ENCODE measurements at places on chromosomes 12 and 14.

DNA sequence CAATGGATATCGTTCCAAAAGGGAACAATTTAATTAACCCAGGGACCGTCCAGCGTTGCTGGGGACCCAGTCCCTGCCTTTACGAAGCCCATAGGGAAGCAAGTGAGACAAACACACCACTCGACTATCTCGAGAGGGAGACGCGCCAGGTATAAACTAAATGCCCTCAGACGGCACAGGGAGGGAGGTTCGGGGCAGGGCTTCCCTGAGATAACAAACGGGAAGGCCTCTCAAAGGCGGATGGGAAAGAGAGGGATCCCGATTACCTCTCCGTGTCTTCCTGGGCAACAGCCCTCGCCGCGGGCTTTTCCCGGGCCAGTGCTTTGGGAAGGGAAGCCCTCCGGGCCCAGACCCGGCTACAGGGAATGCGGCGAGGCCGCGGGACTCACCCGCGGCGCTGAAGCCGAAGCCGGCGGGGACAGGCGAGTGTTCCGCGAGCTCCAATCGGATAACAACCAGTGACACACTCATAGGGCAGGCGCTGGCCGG lies 390 bp downstream of the BRAP start:
- H3K4me3 ChIP-seq = peak overlapping the region; percentile 97
- no peak for DNase-seq
- H3K36me3 ChIP-seq = peaks cover 16% of the 10 kb centered on the region
- peaks cover 4% of the 10 kb centered on the region for H3K27me3 ChIP-seq

GRCh38 chr12:54239620-54240019 lies 40.3 kb downstream of the CBX5 start:
- H3K36me3 ChIP-seq = peaks cover 52% of the 10 kb centered on the region
- no peak overlapping the region for H3K4me3 ChIP-seq
- H3K4me1 ChIP-seq = peaks cover 10% of the 10 kb centered on the region
- H3K27ac ChIP-seq = no peak overlapping the region
- DNase-seq = no peak

DNA sequence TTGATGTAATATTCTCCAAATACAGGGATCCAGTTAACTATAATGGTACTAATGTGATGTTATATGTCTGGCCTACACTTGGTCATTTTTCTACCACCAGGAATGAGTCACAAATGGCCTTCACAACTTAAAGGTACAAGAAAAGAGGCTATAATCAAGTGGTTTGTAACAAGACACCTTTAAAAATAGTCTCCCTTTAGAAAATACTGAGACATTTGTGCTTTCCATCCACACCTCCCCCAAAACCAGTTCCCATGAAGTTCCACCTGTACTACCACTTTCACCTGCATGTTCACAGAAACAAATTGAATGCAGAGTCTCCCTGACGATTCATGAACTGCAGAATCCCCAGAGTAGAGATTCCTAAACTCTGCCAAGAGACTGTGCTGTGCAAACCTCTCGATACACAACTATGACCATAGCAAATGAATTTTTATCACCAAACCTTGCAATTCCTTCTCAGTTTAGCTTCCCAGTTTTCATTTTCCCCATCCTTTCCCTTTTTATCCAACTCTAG lies 6.0 kb downstream of the BTG1 start:
- DNase-seq = no peak
- peaks cover 44% of the 10 kb centered on the region for H3K4me1 ChIP-seq
- peaks cover 93% of the 10 kb centered on the region for H3K36me3 ChIP-seq
- H3K27me3 ChIP-seq = no peaks in the 10 kb centered on the region
- peak overlapping the region; percentile 100 for H3K27ac ChIP-seq

DNA sequence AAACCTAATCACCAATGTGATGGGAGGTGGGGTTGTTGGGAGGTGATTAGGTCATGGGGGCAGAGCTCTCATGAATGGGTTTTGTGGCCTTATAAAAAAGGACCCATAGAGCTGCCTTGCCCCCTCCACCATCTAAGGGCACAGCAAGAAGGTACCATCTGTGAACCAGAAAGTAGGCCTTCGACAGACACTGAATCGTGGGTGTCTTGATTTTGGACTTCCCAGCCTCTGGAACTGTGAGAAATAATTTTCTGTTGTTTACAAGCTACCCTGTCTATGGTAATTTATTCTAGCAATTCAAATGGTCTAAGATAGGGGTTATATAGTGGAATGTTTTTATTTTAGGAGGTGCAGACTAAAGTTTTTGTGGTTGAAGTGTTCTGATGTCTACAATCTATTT lies 7.9 kb upstream of the SLC10A1 start:
- no peak overlapping the region for H3K4me3 ChIP-seq
- no peak overlapping the region for H3K27ac ChIP-seq

- peaks cover 9% of the 10 kb centered on the region for H3K27me3 ChIP-seq
- no peak overlapping the region for H3K4me3 ChIP-seq
- DNase-seq = no peak
- no peak overlapping the region for H3K27ac ChIP-seq
- no peaks in the 10 kb centered on the region for H3K36me3 ChIP-seq
- H3K4me1 ChIP-seq = peaks cover 6% of the 10 kb centered on the region
Measured at GRCh38 chr14:51676549-51676948, 24.8 kb downstream of the FRMD6 start.

- H3K4me3 ChIP-seq = no peak overlapping the region
- H3K4me1 ChIP-seq = no peaks in the 10 kb centered on the region
- H3K36me3 ChIP-seq = no peaks in the 10 kb centered on the region
Measured at GRCh38 chr12:103680591-103681141, 93.6 kb downstream of the STAB2 start.

GRCh38 chr14:69662636-69663299 lies 51.4 kb downstream of the SUSD6 start:
- DNase-seq = no peak
- peaks cover 78% of the 10 kb centered on the region for H3K4me1 ChIP-seq
- H3K4me3 ChIP-seq = no peak overlapping the region
- no peaks in the 10 kb centered on the region for H3K27me3 ChIP-seq
- H3K27ac ChIP-seq = no peak overlapping the region
- peaks cover 67% of the 10 kb centered on the region for H3K36me3 ChIP-seq

GRCh38 chr14:68557648-68558047 lies 235.2 kb downstream of the ZFP36L1 start:
- no peak overlapping the region for H3K27ac ChIP-seq
- H3K36me3 ChIP-seq = no peaks in the 10 kb centered on the region
- H3K4me3 ChIP-seq = no peak overlapping the region
- no peak for DNase-seq

DNA sequence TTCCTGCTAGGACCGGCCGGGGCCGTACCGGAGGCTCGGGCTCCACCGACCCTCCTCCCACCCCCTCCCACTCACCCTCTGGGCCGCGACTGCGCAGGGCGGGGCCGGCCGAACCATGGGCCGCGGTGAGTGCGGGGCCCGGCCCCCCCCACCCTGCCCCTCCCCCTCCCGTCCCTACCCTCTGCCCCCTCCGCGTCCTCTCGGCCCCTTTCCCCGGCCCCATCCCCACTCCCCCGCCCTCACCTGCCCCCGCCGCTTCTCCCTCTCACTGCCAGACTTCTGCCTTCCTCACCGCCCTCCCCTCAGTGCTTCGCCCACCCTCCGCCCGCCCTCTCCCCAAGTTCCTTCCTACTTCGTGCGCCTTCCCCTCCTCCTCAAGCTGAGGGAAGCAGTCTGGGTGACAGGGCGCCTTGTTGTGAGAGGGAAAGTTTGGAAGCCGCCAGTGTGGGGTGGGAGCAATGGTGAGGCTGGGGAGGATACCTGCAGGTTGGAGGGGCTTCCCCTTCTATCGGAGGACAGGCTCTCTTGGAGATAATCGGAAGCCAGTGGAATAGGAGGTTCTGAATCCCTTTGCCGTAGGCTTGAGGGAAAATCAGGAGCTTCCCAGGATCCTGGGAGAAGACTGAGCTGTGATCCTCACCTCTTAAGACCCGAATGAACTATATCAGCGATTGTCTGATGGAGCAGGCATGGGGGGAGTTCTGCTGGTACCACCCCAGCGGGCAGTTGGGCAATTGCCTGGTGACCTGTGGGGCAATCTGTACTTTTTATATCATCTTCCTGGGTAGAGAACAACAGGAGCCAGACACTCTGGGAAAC lies 472 bp downstream of the MBD6 start:
- H3K36me3 ChIP-seq = peaks cover 40% of the 10 kb centered on the region
- peaks cover 5% of the 10 kb centered on the region for H3K27me3 ChIP-seq
- DNase-seq = peak; percentile 69
- peak overlapping the region; percentile 99 for H3K4me3 ChIP-seq
- H3K4me1 ChIP-seq = peaks cover 60% of the 10 kb centered on the region

DNA sequence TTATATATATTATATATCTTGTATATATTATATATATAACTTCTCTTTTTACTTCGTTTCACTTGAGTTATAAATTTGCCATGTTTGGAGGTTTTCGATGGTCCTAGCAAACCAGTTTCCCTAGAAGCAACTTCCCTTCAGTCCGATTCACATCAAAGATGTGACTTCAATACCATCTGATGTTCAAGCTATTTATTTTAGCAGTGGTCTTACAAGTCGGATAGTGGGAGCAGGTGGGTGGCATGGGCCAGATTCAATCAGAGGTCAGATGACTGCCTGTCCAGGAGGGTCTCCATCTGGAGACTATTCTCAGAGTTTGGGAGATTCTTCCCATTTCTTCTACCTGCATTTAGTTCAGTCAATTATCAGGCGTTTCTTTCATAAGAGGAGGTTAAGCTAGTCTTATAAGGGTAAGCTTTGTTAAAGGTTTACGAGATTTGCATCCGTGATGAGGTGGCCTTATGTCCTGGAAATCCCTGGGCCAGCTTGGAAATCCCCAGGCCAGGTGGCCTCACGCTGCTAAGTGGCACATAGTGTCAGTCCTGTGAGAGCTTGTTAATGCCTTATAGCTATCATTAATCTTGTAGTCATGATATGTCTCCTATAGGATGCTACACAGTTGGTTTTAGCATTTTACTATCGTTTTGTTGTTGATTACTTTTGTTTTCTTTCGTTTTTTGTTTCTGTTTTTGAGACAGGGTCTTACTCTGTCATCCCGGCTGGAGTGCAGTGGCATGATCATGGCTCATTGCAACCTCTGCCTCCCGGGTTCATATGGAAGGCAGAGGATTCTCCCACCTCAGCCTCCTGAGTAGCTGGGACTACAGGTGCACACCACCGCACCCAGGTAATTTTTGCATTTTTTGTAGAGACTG lies 145.8 kb downstream of the BICD1 start:
- no peaks in the 10 kb centered on the region for H3K4me1 ChIP-seq
- H3K36me3 ChIP-seq = peaks cover 2% of the 10 kb centered on the region
- H3K27me3 ChIP-seq = no peaks in the 10 kb centered on the region
- no peak overlapping the region for H3K4me3 ChIP-seq
- DNase-seq = no peak

GRCh38 chr12:108798551-108799221 lies 58.7 kb downstream of the SSH1 start:
- no peak overlapping the region for H3K4me3 ChIP-seq
- H3K4me1 ChIP-seq = peaks cover 4% of the 10 kb centered on the region
- no peak for DNase-seq
- peaks cover 27% of the 10 kb centered on the region for H3K36me3 ChIP-seq
- H3K27me3 ChIP-seq = no peaks in the 10 kb centered on the region

- no peak overlapping the region for H3K4me3 ChIP-seq
- no peaks in the 10 kb centered on the region for H3K4me1 ChIP-seq
- H3K36me3 ChIP-seq = no peaks in the 10 kb centered on the region
- peaks cover 3% of the 10 kb centered on the region for H3K27me3 ChIP-seq
- H3K27ac ChIP-seq = no peak overlapping the region
Measured at GRCh38 chr14:56886471-56887062, 76.3 kb upstream of the OTX2 start.
